ENCODE measurements at places on chromosomes 4 and X.

GRCh38 chr4:113806850-113807249 lies 45.3 kb upstream of the CAMK2D start:
- no peak for DNase-seq

GRCh38 chr4:183540410-183541009 lies 35.7 kb downstream of the ING2 start:
- no peak for DNase-seq

- DNase-seq, result no peak
Observed at GRCh38 chr4:154623436-154623835, 11.0 kb upstream of the FGG start.

GRCh38 chrX:130321550-130321949 lies 18.2 kb upstream of the SLC25A14 start:
- DNase-seq, result no peak

GRCh38 chr4:153218961-153219360 lies 14.7 kb downstream of the TRIM2 start:
- DNase-seq, result no peak

- DNase-seq, result no peak
Observed at GRCh38 chr4:154585369-154586018, 5.0 kb downstream of the FGA start.

- DNase-seq, result no peak
Observed at GRCh38 chr4:67723949-67724348, 23.0 kb upstream of the UBA6 start.

DNA sequence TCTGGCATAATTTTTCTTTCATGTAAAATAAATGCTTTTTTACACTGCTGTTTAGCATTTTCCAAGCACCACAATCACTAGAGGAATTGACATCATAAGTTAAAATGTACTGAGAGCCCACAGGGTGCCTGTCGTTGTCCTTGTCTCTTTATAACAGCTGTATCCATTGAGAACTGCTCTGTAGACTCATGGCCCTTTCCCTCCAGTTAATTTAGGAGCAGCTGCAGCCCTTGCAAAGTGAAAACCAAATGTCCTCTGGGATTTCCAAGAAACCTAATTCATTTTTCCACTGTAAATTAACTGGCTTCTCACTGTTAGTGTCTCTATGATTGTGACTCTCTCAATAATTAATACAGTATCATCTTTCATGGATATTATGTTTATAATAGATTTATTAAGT lies 185.9 kb downstream of the SLC4A4 start:
- DNase-seq, result no peak

GRCh38 chr4:95209927-95210326 lies 338.8 kb downstream of the UNC5C start:
- DNase-seq, result no peak

- no peak for DNase-seq
Observed at GRCh38 chrX:19372547-19373331, 29.0 kb downstream of the PDHA1 start.

DNA sequence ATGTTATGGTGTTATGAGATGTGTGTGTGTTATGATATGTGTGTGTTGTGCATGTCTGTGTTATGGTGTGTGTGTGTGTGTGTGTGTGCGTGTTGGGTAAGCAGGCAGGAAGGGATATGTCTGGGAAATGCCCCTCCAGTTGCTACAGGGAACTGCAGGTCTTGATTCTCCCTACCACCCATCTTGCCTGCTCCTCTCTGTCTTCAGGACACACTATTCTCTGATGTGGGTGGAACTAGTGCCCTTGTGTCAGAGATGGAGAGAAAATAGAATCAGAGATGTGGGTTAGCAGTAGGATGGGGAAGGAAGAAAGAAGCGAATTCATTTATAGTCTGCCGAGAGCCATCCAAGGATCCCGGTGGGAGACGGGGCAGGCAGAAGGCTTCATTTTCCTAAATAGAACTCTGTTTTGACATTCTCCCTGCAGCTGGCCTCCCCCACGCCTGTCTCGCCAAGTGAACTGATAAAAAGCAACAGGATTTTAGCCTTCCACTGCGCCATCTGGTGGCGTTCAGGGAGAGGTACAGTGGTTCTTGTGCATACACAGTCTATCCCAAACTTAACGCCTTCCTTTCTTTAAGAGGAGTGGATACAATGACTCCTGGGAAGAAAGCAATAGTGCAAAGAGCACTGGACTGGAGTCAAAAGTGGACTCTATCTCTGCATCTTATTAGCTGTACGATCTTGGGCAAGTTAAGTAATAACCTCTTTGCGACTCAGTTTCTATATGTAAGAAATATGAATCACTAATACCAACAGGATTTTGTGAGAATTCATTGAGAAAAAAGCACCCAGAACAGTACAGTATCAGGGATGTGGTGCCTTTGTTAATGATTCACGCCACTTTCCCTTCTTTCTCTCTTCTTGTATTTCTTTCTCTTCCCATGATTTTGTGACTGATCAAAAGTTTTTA lies 14.1 kb upstream of the MGST2 start:
- peak; percentile 73 for DNase-seq

- no peak for DNase-seq
Observed at GRCh38 chr4:92714640-92715039, 410.9 kb downstream of the GRID2 start.

DNA sequence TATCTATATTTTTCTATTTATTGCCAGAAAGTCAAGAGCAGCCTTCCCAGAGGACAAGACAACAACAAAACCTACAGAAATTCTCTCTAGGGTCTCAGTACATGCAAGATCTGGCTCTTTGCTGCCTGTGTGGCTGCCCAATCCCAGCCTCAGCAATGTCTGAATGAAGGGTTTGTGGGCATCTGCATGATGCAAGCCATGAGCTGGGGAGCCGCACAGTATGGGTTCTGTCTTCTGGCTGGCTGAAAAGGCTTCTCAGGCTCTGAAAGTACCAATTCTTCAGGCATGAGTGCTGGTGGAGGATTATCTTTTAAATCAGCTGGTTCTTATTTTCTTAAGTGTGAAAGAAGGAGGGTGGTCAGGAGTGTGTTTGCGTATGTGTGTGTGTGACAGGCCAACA lies 104.6 kb downstream of the PDGFRA start:
- no peak for DNase-seq

- no peak for DNase-seq
Observed at GRCh38 chr4:24578364-24578763, 6.0 kb downstream of the DHX15 start.

DNA sequence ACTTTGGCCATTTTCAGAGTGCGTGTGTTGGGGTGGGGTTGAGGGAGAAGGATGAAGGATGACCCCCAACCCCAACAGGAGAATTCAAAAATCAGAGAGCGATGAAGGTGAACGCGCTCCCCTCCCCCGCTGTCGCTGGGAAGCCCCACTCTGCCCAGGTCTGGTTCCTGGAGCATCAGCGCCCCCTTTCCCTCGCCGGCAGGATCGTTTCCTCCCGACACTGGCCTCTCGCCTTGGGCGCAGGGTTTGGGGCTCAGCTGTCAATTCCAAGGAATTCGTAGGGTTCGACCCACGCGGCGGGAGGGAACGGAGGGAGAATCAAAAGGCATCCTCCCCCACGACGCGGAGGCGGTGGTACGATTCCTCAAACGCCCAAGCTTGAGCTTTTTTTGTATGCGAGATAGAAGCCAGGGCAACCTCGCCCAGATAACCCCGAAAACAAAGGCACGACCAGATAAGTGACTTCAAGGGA lies 1.0 kb upstream of the PDGFRA start:
- DNase-seq, result peak; percentile 59

GRCh38 chr4:187158003-187158402 lies 434.3 kb upstream of the FAT1 start:
- no peak for DNase-seq

DNA sequence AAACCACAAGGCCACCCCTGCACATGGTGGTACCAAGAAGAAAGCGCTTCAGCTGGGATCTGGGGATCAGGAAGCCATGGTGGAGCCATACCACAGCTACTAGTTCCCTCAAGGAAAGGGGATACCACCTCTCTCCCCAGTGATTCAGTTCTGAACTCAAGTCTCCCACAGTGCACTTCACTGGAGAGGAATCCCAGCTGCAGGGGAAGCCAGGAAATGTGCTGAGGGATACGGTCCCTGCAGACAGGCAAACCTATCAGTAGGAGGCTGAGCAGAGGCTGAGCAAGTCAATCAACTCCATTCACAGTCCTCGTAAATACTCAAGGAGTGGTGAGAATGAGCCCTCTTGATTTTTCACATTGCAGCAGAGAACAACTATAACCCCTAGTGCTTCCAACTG lies 11.0 kb downstream of the TMEM192 start:
- DNase-seq, result no peak

GRCh38 chr4:27149541-27150212 lies 289.0 kb downstream of the STIM2 start:
- DNase-seq, result no peak

GRCh38 chr4:137998666-137999429 lies 243.3 kb downstream of the SLC7A11 start:
- DNase-seq, result no peak

DNA sequence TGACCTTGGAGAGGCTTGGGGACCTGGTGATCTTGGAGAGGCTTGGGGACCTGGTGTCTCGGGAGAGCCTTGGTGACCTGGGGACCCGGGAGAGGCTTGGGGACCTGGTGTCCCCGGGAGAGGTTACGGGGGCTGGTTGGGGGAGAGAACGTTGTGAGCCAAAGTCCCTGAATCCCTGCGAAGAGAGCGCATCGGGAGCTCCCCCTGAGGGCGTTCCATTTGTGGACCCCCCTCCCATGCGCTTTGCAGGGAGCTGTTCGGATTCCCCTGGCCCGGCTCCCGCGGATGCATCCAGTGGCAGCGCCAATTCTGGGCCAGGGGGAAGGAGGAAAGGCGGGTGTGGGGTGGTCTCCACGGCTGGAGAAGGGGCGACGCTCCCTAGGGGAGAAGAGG lies 13.3 kb downstream of the SHOX start:
- no peak for DNase-seq
